ENCODE measurements at places on chromosomes 7 and 10. TPM values are rescaled to one million over a fixed set of nuclear protein-coding genes. Genes with fewer than 3 reads are reported as not detected.
A peak's percentile ranks its signal among the peaks of the same experiment; 100 is the strongest.

The TMEM273 gene
- total RNA-seq, result not detected

The LLCFC1 gene
- total RNA-seq, result not detected

The EXOC6 gene
- total RNA-seq, result 7.8 TPM

The PTEN gene
- total RNA-seq, result 265 TPM

The NUTM2D gene
- total RNA-seq, result 0.43 TPM

The MYH16 gene
- not detected for total RNA-seq

The C10orf62 gene
- not detected for total RNA-seq

The ORC5 gene
- total RNA-seq, result 20.6 TPM

DNA sequence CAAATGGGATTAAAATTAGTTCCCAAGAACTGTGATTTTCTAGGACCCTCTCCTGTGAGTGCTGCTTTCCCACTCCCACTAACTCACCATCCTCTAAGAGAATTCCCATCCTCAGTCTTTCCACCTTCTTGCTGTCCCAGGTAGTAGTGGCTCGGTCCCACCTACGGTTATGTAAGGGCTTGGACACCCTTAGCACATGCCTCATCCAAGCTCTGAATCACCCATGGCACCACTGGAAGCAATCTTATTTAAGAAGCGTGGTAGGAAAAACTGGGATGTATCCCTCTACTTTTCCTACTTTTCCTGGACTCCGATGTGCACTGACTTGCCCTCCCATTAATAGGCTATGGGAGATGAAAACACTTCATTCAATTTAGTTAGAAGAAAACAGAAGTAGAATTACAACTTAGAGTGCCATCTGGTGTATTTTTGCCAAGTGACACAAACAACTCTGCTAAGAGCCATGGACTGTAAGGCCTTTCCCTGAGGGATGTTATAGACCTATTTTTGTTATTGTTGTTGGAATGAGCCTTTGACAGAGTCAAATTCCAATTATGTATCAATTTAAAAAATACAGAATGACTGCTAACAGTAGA, 13.7 kb upstream of the ANKRD22 start:
- DNase-seq, result no peak

GRCh38 chr7:112866424-112866823, 76.2 kb upstream of the TMEM168 start:
- no peak for DNase-seq

GRCh38 chr7:7264306-7265040, 82.1 kb downstream of the C1GALT1 start:
- no peak for DNase-seq

- no peak for DNase-seq
These were observed 25.6 kb upstream of the GALNTL5 start for GRCh38 chr7:151930695-151931094.

DNA sequence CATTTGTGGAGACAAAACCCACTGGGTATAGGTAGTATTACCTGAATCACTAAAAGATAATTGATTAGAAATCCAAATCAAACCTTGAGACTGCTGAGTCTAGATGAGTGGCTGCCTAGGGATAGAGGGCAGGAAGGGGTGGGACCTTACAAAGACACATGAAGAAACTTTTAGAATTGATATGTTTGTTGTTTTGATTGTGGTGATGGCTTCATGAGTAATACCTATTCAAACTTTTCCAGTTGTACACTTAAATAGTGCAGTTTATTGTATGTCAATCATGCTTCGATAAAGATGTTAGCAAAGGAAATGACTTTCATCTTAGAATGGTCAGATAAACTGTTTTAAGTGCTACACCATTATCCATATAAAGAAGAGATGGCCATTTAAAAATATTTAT, 188.7 kb upstream of the KAT6B start:
- no peak for DNase-seq

GRCh38 chr7:27300421-27300820, 57.8 kb downstream of the EVX1 start:
- no peak for DNase-seq

GRCh38 chr7:74199551-74200355, 10.1 kb upstream of the LAT2 start:
- DNase-seq, result peak; percentile 60

DNA sequence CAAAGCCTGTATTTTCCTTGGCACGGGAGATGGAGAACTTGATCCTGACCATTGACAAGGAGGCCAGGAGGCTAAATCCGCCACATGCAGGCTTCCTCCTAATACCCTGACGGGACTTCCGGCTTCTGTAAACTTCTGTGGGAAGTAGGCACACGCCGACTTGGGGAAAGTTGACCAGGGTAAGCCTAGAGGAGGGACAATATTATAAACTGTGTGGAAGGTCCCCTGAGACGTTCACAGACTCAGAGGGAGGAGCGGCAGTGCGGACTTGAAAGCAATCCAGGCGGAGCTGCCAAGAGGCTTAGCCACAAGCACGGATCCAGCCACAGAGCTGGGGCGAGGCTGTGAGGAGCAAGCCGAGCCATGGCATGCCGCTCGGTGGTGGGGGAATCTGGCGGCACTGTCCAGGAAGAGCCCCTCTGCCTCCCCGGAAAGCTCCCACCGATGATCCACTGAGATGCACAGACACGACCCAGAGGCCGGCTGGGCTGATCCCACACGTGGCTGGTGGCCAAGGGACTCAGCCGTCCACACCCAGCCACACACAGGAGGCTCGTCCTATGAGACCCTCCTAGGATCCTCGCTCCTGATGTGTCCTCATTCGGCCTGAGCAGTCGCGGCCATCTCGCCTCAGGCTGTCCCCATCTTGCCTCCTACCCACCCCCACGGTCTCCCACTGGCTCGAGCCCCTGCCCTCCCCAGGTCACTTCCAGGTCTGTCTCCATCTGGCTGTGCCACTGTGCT, 40.0 kb upstream of the INSIG1 start:
- DNase-seq, result peak; percentile 83

- no peak for DNase-seq
These were observed 886.2 kb upstream of the ZWINT start for GRCh38 chr10:57247271-57247670.

GRCh38 chr7:124764051-124764846, 1.3 kb downstream of the GPR37 start:
- no peak for DNase-seq

DNA sequence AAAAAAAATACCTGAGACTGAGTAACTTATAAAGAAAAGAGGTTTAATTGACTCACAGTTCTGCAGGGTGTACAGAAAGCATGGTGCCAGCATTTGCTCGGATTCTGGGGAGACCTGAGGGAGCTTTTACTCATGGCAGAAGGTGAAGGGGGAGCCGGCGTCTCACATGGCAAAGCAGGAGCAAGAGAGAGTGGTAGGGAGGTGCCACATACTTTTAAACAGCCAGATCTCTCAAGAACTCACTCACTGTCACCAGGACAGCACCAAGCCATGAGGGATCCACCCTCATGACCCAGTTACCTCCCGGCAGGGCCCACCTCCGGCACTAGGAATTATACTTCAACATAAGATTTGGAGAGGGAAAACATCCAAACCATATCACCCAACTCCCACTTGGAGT, 25.8 kb downstream of the MSRB2 start:
- DNase-seq, result no peak

DNA sequence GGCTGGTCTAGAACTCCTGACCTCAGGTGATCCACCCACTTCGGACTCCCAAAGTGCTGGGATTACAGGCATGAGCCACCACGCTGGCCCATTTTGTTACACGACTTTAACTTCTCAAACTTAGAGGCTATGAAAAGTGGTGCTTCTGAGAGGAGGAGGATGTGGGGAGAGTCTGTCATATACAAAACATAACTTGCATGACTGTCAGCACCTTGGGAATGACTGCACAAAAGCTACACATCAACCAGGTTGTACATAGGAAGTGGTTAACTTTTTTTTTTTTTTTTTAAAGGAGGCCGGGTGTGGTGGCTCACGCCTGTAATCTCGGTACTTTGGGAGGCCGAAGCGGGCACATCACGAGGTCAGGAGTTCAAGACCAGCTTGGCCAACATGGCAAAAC, 43.4 kb upstream of the GSDME start:
- DNase-seq, result no peak

GRCh38 chr7:135236727-135237126, 3.1 kb downstream of the STRA8 start:
- DNase-seq, result no peak

DNA sequence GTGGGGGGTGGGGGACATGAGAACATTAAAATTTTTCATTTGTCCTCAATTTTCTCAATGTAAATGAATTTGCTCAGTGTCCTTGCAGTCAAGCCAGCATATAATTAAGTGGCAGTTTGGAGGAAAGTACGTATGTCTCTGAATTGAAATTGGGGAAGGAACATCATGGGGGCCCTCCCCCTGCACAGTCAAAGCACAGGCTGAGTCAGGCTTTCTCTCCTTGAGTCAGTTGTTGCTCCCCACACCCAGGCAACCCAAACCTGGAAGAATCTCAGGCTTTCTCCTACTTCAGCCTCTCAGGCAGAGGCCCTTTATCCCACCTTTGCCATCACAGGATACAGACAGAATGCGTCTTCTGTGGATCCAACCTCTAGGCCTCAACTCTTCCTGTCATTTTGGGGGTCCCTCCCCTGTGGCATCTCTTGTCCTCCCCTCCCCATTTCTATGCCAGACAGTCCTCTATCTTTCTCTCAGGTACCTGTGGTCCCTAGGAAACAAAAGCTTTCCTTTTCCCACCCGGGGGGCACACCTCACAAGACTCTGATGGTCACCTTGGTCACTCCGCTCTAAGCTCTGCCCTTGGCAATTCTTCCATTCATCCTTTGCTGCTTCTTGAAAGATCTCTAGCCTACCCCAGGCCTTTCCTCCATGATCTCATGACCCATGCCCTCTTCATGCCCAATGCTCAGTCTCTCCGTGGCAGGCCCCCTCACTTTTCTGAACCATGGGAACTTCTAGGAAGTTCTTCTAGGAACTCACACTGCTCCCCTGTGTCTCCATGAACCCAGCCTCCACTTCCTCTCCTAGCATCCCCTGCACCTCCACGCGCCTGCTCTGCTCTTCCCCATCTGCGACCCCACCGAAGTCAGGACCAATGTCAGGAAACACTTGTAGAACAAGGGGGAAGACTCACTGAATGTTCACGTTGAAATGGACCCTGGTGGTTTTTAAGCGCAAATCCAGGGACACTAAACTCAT, 40.4 kb downstream of the CREB3L2 start:
- no peak for DNase-seq

- no peak for DNase-seq
These were observed 28.5 kb upstream of the PSMG3 start for GRCh38 chr7:1598286-1598685.

DNA sequence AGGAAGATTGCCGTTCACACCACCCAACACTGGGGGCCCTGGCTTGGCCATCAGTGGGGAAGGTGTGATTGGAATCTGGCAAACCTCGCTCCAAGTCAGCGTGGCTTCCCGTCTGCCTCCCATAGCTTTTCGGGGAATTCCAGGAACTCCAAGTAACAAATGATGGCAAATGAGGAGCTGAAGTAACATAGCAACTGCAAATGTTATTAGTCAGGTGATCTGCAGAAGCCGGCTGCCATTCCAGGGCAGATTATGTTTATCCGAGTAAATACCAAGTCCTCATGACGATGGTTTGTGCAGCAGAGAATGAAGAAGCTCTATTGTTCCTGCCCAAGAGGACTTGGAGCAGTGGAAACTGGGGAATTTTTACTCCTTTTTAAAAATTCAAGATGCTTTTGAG, 270.5 kb upstream of the PODXL start:
- DNase-seq, result no peak

Data from fibroblast of villous mesenchyme (primary cell).